Muscle of back (tissue), 13 donors: ENCODE measurements at places on chromosomes 4 and X.
A peak's percentile ranks its signal among the peaks of the same experiment; 100 is the strongest.

DNA sequence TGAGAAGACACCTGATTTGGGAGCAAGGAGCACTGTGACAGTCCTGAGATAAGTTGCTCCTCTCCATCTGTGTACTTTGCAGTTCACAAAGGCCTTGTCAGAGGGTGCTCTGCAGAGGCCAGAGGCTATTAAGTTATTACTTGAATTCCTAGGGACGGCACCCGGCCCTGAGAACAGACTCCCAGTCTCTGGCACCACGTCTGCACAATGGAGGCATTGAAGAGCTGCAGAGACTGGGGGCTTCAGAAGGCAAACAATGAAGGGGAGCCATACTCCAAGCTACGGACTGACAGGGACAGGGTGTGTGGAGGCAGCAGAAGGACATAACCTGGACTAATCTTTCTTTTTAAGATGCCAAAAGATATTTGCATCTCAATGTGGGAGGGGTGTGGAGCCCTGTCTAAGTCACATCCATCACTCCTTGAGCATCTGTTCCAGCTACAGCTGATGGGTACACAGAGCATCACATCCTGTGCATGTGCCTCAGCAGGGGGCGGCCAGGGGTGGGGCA is 11.5 kb downstream of the RASGEF1B start:
- no peak for DNase-seq

DNA sequence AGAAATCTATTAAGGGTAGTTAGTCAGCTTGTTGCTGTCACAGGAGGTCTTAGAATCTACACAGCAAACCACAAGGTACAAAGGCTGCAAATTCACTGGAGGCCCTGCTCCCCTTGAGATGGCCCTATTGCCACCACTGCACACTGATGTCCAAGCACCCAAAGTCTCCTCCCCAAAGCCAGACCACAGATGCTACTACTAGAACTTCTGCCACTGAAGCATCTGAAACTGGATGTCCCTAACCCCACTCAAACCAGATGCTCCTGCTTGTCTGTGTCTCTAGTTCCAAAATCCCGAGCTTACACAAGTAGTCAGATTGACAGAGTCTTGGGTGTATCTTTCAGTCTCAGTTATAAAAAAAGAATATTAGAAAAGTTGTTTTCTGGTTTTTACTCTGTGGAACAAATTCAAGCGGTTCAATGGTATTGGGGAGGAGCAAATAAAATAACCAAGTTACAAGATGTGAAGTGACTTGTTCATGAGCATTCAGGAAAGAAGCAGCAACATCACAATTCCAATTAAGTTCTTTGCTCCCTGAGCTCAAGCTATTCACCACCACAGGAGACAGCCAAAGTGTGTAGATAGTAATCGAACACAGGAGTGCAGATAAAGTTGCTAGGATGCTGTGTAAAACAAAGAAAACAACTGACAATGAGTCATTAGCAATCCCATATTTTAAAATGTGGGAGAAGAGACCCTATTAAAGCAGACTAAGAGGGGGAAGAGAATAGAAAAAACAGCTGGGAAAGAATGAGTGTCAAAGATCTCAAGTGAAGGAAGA is 352.3 kb downstream of the PDGFC start:
- no peak for DNase-seq

DNA sequence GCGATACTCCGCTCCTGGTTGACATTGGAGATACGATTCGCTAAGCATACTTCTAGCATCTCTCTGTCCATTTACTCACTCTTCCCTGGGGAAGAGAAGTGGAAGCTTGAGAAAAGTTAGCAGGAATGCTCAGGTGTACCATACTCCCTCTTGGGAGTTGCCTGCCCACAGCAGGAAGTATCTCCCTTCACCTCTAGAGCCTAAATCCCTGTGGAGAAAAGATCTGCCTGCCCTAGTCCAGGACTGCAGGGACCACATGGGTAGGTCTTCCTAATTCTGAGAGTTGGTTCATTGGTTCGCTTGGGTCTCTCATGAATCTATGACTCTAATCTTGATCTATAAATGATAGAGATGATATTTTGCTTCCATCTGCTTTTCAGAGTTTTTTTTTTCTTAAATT is 26.3 kb upstream of the MAPK10 start:
- DNase-seq = no peak

DNA sequence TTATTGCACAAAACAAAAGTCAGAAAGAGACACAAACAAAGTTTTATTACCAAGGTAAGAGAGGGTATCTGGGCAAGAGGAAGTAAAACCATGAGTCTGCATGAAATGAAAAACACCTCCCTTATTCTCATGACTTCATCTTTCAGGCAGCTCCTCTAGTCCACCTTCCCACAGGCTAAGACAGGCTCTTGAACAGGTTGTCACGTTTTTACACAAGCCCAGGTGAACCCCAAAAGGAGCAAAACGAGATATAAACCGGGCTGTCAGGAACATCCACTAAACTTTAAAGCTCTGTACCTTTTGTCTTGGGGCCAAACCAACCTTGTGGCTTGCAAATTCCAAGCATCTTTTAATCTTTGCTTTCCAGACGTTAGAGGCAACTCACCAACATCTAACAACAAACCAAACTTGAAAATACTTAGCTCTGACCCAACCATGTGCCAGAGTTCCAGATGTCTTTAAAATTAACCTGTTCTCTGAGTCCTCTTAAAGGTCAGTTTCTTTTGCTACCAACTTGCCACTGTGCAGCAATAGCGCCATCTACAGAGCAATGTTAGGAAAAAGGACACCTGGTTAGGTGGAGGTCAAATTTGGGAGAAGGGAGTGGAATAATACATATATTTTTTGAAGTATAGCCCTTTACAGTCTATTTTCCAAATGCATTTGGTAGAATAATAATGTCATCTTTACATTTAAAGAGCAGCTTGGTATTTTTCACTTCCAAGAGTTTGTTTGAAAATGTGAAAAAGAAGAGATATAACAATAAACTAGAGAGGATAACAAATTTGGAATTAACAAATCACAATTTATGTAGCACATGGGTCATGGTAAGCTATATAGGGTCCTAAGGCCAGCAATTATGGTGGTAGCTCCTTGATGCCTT is 73.1 kb downstream of the QRFPR start:
- peak; percentile 6 for DNase-seq

- DNase-seq = peak; percentile 89
Observed at GRCh38 chr4:7649741-7650531, 215.2 kb upstream of the PSAPL1 start.
